ENCODE measurements at places on chromosomes 12 and 14.
A peak's percentile ranks its signal among the peaks of the same experiment; 100 is the strongest.

GRCh38 chr12:39807043-39807442, 187.4 kb upstream of the ABCD2 start:
- no peak for DNase-seq

DNA sequence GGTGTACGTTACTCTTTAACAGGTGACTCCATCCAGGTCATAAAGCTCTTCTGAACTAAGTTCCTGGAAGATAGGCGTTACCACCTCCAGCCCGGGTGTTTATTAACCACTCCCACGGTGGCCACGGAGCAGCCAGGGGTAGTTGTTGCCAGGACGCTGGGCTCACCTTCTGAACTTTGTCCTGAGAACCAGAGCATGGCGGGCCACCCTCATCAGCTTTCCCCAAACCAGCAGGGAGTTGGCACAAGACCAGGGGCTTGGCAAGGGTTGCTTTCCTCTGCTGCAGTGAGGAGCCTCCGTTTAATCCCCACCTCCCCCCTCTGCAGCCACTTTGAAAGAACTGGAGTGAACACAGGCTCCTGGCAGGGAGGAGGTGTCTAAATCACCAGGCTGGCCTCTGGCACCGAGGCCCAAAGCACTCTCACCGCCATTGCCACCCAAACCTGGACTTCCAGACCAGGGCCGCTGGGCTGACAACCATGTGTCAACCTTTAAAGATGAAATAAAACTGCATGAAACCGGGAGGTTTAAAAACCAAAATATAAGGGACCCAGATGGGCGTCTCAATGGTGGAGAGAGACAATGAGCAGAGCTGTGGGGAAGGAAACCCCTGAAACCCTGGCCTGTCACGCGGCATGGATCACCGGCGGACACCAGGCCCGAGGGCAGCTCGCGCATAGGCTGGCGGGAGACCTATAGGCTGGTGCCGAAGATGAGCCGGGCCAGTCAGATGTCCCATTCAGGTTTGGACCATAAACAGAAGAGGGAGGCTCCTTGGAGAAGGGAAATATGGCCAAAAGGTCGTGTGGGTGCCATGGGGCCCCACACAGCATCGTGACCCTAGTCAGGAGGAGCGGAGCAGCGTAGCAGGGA, 30.9 kb upstream of the TDRD9 start:
- no peak for DNase-seq

- no peak for DNase-seq
Measured at GRCh38 chr14:47852278-47852677, 176.9 kb upstream of the MDGA2 start.

- no peak for DNase-seq
Measured at GRCh38 chr14:26626256-26626655, 28.4 kb upstream of the NOVA1 start.

DNA sequence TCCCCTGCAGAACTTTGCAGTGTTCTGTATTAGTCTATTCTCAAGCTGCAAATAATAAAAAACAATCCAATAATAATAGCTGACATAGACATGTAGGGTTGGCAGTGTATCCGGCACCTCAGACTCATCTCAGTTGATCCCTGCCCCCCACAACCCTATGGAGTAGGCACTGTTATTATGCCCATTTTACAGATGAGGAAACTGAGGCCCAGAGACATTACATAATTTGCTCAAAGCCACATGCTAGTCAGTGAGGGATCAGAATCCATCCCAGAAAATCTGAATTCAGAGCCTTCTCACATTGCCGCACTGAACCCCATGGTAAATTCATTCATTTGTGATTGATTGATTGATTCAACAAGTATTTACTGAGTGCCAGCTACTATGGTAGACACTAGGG, 226.6 kb upstream of the PWP1 start:
- DNase-seq: no peak

DNA sequence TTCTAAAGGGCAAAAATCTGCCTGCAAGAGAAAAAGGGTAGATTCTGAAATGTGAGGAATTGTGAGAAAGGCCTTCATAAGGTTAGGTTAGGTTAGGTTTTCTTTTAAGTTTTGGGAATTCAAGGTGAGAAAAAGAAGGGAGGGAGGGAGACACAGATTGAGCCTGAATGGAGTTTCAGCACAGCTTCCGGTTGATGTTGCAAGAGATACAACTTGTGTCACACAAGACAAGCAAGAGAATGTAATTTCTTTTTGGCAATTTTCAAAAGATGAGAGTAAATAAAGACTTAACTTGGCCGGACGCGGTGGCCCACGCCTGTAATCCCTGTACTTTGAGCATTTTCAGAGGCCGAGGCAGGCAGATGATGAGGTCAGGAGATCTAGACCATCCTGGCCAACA, 63.8 kb downstream of the CPSF2 start:
- DNase-seq: no peak

DNA sequence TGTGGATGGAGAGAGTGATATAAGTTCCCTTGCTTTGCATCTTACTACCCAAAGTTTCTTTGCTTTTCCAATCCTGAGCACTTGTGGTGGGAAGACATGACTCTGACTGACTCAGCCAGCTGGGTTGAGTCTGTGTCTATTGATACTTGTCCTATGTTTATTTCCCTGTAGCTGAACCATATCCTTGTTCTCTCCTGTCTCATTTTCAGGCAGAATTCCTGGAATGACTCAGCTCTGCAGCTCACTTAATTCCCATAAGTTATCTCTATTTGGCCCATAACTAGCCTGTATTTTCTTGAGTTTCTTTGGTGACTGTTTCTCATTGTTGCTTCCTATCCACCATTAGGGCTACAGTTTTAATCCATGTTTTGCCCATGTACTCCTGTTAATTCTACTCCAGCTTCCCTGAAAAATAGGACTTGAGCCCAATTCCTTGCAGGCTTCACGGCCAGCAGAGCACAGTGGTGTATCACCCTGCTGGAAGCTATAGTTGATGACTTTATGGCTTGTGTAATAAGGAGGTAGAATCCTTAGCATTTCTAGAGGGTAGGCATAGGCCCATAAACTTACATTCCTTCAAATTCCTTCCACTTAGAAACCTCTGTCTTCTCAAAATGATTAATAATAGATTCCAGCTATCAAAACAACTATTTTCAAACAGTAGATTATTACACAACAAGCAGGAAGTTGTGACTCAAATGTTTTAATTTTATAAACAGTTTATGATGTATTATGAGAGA, 183.1 kb downstream of the TMTC3 start:
- no peak for DNase-seq

DNA sequence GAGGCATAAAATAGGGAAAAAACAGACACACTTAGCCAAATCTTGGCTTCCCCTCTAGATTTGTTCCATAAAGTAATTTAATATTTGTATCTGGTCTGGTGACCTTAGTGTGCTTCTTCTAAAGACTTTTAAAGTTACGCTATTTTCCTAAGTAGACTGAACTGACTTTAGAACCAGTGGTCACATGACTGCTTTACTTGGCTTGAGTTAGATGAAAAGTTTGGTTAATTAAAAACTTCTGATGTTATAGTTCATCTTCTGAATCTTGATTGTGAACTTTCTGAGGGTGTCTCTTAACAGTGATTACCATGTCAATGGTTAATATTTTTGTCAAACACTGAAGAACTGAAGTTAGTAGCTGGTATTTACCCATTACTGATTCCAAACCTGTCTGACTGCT, 2.6 kb downstream of the BBS10 start:
- DNase-seq: no peak

DNA sequence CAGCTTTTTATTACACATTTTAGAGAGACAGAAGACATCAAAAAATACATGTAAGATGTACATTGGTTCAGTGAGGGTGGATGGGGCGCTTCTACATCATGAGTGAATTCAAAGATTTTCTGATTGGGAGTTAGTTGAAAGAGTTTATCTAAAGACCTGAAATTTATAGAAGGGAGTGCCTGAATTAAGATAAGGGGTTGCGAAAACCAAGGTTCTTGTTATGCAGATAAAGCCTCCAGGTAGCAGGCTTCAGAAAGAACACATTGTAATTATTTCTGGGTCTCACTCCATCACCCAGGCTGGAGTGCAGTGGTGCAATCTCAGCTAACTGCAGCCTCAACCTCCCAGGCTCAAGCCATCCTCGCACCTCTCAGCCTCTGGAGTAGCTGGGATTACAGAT, 26.2 kb upstream of the TMPO start:
- DNase-seq: no peak

DNA sequence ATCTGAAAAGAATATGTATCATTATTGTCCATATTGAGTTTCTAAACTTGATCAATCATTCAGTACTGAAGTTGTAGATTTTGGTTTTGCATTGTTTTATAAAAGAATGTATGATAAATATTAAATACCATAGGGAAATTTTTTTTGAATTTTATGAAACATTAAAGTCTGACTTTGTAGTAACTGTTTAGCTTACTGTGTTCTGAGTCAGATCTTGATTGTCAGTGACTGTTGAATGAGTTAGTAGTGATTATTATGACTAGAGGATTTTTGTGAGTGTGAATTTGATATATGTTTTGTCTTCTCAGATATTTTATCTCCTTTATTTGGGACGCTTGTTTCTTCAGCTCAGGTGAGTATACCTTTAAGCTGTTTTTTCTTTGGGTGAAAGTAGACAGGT, 10.1 kb downstream of the TDP1 start:
- DNase-seq: no peak

- no peak for DNase-seq
Measured at GRCh38 chr14:43407706-43408105, 1099.4 kb downstream of the FSCB start.

GRCh38 chr12:22526836-22527235, 17.5 kb downstream of the C2CD5 start:
- DNase-seq: no peak

GRCh38 chr12:131808744-131809371, 19.3 kb upstream of the MMP17 start:
- DNase-seq: peak; percentile 22

- no peak for DNase-seq
Measured at GRCh38 chr12:67909091-67909531, 80.1 kb upstream of the IFNG-AS1 start.

GRCh38 chr14:91284791-91285548, 40.5 kb upstream of the GPR68 start:
- no peak for DNase-seq

DNA sequence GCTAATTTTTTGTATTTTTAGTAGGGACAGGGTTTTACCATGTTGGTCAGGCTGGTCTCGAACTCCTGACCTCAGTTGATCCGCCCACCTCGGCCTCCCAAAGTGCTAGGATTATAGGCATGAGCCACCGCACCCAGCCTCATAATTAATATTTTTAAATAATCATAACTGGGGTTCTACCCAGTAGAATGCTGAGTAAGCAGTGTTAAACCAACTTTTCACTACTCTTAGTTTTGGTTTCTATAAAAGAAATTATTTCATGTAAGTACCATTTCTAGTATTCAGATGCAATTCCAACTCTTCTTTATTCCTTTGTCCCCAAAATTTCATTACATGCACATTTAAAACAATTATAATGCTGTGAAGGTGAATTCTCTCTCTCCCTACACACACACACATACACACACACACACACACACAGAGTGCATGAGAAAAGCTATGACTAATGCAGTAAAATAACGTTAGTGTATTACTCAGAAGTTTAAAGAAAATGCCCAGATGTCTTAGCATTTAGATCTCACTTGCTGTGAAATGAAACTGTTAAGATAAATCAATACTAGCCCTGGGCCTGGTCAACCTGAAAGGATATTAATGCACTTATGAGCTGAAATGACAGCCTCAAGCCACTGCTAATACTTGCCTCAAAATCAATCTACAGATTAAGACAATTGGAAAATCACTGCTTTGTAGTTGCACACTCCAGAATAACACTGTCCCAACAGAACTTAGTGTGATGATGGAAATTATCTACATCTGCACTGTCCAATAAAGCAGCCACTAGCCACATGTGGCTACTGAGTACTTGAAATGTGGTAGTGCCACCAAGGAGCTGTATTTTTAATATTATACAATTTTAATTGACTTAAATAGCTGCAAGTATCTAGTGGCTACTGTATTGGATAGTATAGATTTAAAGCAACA, 36.0 kb downstream of the PTPN21 start:
- DNase-seq: no peak

GRCh38 chr12:64890873-64891468, 66.5 kb downstream of the TBC1D30 start:
- DNase-seq: peak; percentile 8

DNA sequence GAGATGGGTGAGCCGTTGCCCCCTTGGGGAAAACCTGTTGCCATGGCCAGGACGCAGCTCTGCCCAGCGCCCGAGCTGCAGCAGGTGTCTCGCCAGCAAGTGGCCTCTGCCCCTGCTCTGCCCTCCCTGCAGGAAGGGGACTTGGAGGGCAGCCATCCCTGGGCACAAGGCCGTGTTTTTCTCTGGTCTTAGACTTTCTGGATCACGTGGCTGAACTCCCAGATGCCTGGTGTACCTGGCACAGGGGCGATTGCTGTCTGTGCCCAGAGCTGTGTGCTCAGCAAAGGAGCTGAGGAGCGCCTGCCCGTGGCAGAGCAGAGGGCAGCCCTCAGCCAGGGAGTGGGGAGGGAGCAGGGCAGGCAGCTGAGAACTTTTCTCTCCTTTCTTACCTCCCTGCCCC, 38.0 kb downstream of the TMEM63C start:
- DNase-seq: no peak

DNA sequence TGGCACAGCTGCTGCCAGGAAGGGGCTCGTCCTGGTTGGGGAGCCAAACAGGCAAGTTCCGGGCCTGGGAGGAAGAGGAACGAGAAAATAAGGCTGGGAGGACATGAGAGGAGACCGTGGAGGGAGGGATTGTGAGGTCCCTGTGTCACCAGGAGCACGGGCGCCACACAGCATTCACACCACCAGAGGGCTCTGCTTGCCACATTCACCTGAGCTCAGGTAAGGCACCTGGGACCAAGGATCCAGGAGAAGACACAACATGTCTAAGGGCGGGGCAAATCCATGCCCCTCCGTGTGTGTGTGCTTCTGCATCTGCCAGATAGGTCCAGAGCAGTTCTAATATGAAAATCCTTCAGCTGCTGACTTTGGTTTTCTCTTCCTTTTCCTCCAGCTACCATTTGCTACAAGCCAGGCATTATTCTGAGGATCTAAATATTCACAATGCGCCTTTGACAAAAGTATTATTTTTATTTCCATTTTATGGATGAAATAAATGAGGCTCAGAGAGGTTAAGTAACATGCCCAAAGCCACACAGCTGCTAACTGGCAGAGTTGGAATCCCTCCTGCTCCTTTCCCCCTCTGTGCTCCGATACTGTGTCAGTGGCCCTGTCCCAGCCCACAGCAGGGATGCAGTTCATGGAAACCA, 14.6 kb downstream of the RAPGEF3 start:
- DNase-seq: no peak

DNA sequence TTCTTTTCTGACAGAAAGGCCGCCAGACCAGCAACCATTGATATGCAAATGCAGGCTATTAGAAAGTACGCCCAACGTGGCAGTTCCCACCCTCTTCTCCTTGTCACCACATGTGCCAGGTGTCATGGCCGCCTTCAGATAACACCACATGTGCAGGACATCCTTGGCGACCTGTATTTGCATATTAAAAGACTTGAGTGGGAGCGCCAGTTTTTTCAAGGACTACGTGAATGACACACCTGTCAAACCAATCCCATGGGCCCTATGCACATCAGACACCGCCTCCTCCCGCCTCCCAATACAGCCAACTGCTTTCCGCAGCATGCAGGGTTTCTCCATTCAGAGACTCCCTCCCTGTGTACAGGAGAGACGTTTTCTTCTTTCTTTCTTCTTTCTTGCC, 318.6 kb upstream of the FAR2 start:
- DNase-seq: no peak

GRCh38 chr12:15494329-15495046, 172.2 kb downstream of the PTPRO start:
- DNase-seq: no peak

GRCh38 chr12:50742776-50743175, 21.1 kb upstream of the ATF1 start:
- no peak for DNase-seq

Measured in GM18507 (cell line).